ENCODE measurements at places on chromosomes 2 and 18. TPM values are rescaled to one million over a fixed set of nuclear protein-coding genes. Genes with fewer than 3 reads are reported as not detected.

SFTPB gene
- total RNA-seq: not detected

GRCh38 chr2:30652271-30652915 is 154.9 kb downstream of the CAPN13 start:
- no peak for DNase-seq

LAMA3 gene
- 4.7 TPM for total RNA-seq

PLB1 gene
- 0.46 TPM for total RNA-seq

OBSL1 gene
- total RNA-seq: 15.6 TPM

MARCHF7 gene
- 116 TPM for total RNA-seq

- DNase-seq: no peak
Observed at GRCh38 chr2:120301284-120301683, 44.7 kb upstream of the INHBB start.

GRCh38 chr18:3839581-3839981 is 389.6 kb downstream of the TGIF1 start:
- no peak for DNase-seq

UGT1A5 gene
- total RNA-seq: not detected
